ENCODE measurements at places on chromosomes 7 and 10. TPM values are rescaled to one million over a fixed set of nuclear protein-coding genes. Genes with fewer than 3 reads are reported as not detected.

DNA sequence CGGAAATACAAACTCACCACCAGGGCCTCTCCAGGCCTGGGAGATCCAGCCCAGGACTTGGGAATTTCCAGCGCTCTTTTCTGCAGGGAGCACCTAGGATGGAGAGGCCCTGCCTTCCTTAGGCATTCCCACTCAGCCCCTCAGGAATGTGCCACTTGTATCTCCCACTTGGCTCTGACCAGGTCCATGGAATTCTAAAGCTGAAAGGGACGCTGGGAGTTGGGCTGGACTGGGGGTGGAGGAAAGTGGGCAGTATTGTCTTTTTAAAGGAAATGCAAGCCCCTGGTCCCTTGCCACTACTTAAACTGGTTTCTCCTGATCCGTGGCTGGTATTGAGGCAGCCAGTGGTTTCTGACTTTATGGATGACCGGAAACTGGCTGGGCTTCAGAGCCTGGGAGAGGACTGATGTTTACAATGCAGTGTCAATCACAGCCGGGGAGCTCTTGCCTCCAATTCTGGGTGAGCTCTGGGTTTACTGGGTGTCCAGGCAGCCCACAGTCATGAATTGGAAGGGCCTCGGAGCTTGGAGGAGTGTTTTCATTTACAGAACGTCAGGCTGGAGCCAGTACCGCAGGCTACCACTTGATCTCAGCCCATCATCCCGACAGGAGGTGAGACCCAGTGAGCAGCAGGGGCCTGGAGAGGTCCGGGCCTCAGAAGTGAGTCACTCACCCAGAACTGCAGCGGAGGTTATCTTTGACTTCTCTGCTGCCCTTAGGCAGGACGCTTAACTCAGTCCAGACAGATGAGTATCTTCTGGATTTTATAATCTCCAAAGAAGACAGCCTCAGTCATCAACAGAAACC is 27.3 kb downstream of the AGAP3 start:
- H3K27me3 ChIP-seq, result peaks cover 5% of the 10 kb centered on the region
- DNase-seq, result no peak
- H3K27ac ChIP-seq, result no peak overlapping the region
- no peak overlapping the region for H3K4me3 ChIP-seq
- H3K36me3 ChIP-seq, result no peaks in the 10 kb centered on the region

- H3K27me3 ChIP-seq, result peaks cover 28% of the 10 kb centered on the region
- no peak overlapping the region for H3K27ac ChIP-seq
- H3K36me3 ChIP-seq, result no peaks in the 10 kb centered on the region
These were observed 319.4 kb downstream of the WDR37 start for GRCh38 chr10:1375346-1376170.

DNA sequence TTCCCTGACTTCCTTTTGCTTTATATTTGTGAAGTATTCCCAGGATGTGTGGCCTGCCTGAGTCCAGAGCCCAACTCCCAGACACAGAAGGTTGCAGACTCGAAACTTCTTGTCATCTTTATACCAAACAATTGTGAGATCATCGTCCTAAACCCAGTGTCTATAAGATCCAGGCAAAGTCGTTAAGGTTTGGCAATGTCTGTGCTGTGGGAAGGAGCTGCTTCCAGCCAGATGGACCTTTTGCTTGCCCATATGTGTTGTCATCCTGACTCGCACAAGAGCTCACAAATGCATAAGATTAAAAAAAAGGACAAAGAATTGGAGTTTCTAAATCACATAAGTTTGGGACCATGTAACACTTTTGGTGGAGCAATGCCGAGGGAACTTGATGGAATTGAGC is 37.0 kb downstream of the WNT2 start:
- no peaks in the 10 kb centered on the region for H3K36me3 ChIP-seq
- H3K27ac ChIP-seq, result no peak overlapping the region

Gene ITPRID1
- not detected for total RNA-seq

Gene CALML5
- total RNA-seq, result not detected

Gene LIPM
- not detected for total RNA-seq

Gene EEPD1
- total RNA-seq, result 4.4 TPM
